ENCODE measurements at places on chromosomes 7 and 10.

GRCh38 chr7:116783666-116784318 is 78.6 kb upstream of the CAPZA2 start:
- no peak overlapping the region for H3K4me3 ChIP-seq
- DNase-seq, result no peak
- H3K36me3 ChIP-seq, result no peaks in the 10 kb centered on the region
- no peak overlapping the region for H3K27ac ChIP-seq
- no peaks in the 10 kb centered on the region for H3K27me3 ChIP-seq

DNA sequence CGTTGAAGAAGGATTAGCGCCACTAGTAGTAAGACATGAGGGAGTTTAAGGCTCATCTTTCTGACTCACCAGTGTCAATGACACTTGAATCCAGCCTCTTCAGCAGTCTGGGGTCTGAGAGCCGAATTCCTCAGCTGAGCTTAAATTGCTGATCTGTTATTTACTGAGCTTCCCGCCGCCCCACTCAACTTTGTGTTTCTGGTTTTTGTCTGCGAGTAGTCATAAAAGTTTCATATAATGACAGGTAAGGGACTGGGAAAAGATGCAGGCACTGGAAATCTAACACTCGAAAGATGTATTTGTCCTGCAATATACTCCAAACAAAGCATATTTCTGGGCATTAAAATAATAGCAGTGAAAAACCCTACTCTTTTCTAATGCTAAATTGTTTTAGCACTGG is 51.2 kb upstream of the RELN start:
- no peak overlapping the region for H3K4me3 ChIP-seq
- no peak for DNase-seq
- no peaks in the 10 kb centered on the region for H3K36me3 ChIP-seq
- no peaks in the 10 kb centered on the region for H3K4me1 ChIP-seq
- H3K27me3 ChIP-seq, result no peaks in the 10 kb centered on the region
- no peak overlapping the region for H3K27ac ChIP-seq

GRCh38 chr10:16689227-16689626 is 128.0 kb downstream of the RSU1 start:
- no peak overlapping the region for H3K27ac ChIP-seq
- H3K4me1 ChIP-seq, result no peaks in the 10 kb centered on the region
- no peak for DNase-seq
- no peaks in the 10 kb centered on the region for H3K36me3 ChIP-seq
- H3K27me3 ChIP-seq, result no peaks in the 10 kb centered on the region
- no peak overlapping the region for H3K4me3 ChIP-seq

- H3K27me3 ChIP-seq, result no peaks in the 10 kb centered on the region
- no peaks in the 10 kb centered on the region for H3K36me3 ChIP-seq
- H3K4me3 ChIP-seq, result no peak overlapping the region
- no peak overlapping the region for H3K27ac ChIP-seq
- no peak for DNase-seq
- H3K4me1 ChIP-seq, result no peaks in the 10 kb centered on the region
These were observed 264.7 kb downstream of the PAXIP1 start for GRCh38 chr7:154738216-154738615.

DNA sequence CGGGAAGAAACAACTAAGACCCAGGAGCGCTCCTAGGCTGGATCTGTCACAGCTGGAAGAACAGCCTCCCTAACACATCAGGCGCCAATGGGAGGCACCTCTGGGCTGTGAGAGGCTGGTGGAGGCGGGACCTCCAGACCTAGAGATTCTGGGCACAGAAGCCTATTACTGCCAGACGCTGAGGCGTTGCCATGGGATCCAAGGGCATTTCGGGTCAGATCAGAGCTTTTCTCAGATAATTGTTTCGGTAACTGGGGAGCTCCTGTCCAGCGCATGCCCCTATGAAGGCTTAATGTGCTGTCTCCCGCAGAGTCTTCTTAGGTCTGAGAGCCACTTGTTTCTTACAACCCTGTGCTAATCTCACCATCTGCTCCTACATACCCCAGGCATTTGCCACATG is 339.2 kb downstream of the ZNF716 start:
- H3K36me3 ChIP-seq, result no peaks in the 10 kb centered on the region
- H3K4me3 ChIP-seq, result no peak overlapping the region
- DNase-seq, result no peak
- no peaks in the 10 kb centered on the region for H3K27me3 ChIP-seq
- H3K4me1 ChIP-seq, result no peaks in the 10 kb centered on the region
- no peak overlapping the region for H3K27ac ChIP-seq

GRCh38 chr7:16589881-16590280 is 55.7 kb downstream of the ANKMY2 start:
- H3K27ac ChIP-seq, result no peak overlapping the region
- DNase-seq, result no peak
- no peaks in the 10 kb centered on the region for H3K4me1 ChIP-seq
- no peaks in the 10 kb centered on the region for H3K27me3 ChIP-seq
- H3K36me3 ChIP-seq, result no peaks in the 10 kb centered on the region
- H3K4me3 ChIP-seq, result no peak overlapping the region

- peaks cover 7% of the 10 kb centered on the region for H3K4me1 ChIP-seq
- no peaks in the 10 kb centered on the region for H3K36me3 ChIP-seq
- no peak overlapping the region for H3K4me3 ChIP-seq
- H3K27ac ChIP-seq, result no peak overlapping the region
- no peaks in the 10 kb centered on the region for H3K27me3 ChIP-seq
- DNase-seq, result no peak
These were observed 23.0 kb downstream of the TMEM176A start for GRCh38 chr7:150823484-150824126.

GRCh38 chr7:106460792-106461254 is 176.0 kb upstream of the NAMPT start:
- no peak overlapping the region for H3K4me3 ChIP-seq
- no peaks in the 10 kb centered on the region for H3K27me3 ChIP-seq
- H3K36me3 ChIP-seq, result no peaks in the 10 kb centered on the region
- H3K4me1 ChIP-seq, result 0 out of 2 replicates have a peak, but pooled peaks cover 3% of the 10 kb centered on the region
- no peak overlapping the region for H3K27ac ChIP-seq
- DNase-seq, result no peak

DNA sequence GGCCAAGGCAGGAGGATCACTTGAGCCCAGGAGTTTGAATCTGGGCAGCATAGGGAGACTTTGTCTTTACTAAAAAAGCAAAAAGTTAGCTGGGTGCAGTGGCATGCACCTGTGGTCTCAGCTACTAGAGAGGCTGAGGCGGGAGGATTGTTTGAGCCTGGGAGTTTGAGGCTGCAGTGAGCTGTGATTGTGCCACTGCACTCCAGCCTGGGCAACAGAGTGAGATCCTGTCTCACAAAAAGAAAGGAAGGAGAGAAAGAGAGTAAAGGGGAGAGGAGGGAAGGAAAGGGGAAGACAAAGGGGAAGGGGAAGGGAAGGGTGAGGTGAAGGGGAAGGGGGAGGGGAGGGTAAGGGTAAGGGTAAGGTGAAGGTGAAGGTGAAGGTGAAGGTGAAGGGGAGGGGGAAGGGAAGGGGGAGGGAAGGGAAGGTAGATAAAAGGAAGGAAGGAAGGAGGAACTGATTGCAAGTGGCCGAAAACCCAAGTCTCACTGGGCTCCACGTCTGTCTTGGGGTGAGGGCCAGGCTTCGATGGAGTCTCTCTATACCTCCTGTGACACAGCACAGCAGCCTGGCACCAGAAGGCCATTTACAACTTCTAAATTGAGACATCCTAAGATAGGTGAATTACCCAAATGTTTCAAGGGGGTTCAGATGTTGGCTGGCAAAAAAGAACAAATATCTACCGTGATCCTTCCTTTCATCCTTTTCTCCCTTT is 4.0 kb upstream of the KLRG2 start:
- H3K27ac ChIP-seq, result no peak overlapping the region
- no peak overlapping the region for H3K4me3 ChIP-seq
- H3K36me3 ChIP-seq, result no peaks in the 10 kb centered on the region
- H3K4me1 ChIP-seq, result no peaks in the 10 kb centered on the region

GRCh38 chr10:101367569-101368453 is 13.8 kb downstream of the BTRC start:
- no peaks in the 10 kb centered on the region for H3K36me3 ChIP-seq
- no peak overlapping the region for H3K4me3 ChIP-seq
- H3K4me1 ChIP-seq, result no peaks in the 10 kb centered on the region
- no peak overlapping the region for H3K27ac ChIP-seq
- no peak for DNase-seq

- no peaks in the 10 kb centered on the region for H3K27me3 ChIP-seq
- no peaks in the 10 kb centered on the region for H3K4me1 ChIP-seq
- DNase-seq, result no peak
- no peak overlapping the region for H3K4me3 ChIP-seq
- H3K36me3 ChIP-seq, result no peaks in the 10 kb centered on the region
These were observed 415.1 kb upstream of the C7orf33 start for GRCh38 chr7:148175512-148175911.

DNA sequence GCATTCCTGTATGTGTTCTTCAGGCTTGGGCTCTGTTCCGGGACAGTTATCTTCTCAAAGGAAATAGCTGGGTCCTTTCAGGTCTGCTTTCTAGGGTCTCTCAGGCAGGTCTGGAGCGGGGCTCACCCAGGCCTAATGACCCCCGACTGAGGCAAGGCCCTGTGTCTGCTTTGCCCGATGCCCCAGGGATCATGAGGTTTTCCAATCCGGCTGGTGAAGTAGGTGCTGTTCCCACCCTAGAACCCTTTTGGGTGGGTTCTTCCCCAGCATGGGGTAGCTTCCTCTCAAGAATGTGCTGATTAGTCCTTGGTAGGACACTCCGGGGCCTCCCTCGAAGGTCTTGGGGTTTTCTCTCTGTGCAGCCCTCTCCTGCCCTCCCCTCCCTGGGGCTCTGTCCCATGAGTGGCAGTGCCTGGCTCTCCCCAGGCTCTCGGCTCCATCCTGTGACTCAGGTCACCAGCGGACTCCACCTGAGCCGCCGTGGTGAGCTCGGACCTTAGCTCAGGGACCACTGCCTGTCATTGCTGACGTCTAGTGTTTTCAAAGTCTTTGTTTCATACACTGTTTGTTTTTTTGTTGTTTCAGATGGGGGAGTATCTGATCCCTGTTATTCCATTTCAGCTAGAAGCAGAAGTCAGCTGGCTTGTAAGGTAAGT is 71.0 kb upstream of the NKX6-2 start:
- no peak overlapping the region for H3K4me3 ChIP-seq
- H3K27me3 ChIP-seq, result no peaks in the 10 kb centered on the region
- H3K4me1 ChIP-seq, result peaks cover 5% of the 10 kb centered on the region
- no peak for DNase-seq
- no peak overlapping the region for H3K27ac ChIP-seq

DNA sequence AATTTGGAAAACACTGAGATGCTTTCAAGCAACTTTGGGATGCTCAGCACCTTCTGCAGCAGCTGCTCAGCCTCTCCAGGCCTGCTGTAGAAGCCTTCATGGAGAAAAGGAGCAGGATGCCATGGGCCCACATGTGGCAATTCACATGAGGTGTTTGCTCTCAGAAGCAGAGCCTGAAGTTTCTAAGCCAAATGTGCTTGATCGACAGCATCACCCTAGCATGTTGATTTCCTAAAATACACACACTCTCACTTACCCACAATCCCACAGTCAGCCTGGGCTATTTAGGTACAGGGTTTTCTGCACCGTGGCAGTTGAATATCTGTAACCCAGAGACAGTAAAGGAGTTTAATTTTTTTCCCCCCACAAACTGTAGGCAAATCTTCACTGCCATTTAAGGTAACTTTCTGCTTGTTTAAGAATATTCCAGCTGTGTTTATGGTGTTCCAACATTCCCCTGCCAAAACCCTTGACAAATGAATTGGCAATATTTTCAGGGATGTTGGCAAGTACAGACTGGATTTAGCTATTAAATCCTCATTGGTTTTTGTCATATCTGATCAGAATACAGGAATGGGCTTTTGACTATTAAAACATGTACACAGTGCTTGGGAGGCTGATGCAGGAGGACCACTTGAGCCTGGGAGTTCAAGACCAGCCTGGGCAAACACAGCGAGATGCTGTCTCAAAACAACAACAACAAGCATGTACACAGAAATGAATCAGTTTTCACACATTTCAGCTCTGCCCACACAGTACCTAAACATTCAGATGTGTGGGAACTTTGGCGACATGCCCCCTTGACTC is 244.2 kb downstream of the CELF2 start:
- no peaks in the 10 kb centered on the region for H3K4me1 ChIP-seq
- H3K27ac ChIP-seq, result no peak overlapping the region
- H3K4me3 ChIP-seq, result no peak overlapping the region
- no peak for DNase-seq
- no peaks in the 10 kb centered on the region for H3K27me3 ChIP-seq
- no peaks in the 10 kb centered on the region for H3K36me3 ChIP-seq

- no peak overlapping the region for H3K27ac ChIP-seq
- H3K4me3 ChIP-seq, result no peak overlapping the region
- no peaks in the 10 kb centered on the region for H3K27me3 ChIP-seq
- no peak for DNase-seq
- H3K36me3 ChIP-seq, result no peaks in the 10 kb centered on the region
These were observed 62.8 kb upstream of the KDM7A start for GRCh38 chr7:140239653-140239935.
